ENCODE measurements at places on chromosomes 12 and 14.

- no peak overlapping the region for H3K4me3 ChIP-seq
Measured at GRCh38 chr12:65923228-65923627, 98.9 kb downstream of the HMGA2 start.

- H3K27me3 ChIP-seq, result no peaks in the 10 kb centered on the region
- H3K4me1 ChIP-seq, result no peaks in the 10 kb centered on the region
- no peak for DNase-seq
- H3K4me3 ChIP-seq, result no peak overlapping the region
Measured at GRCh38 chr14:23521785-23522640, 29.6 kb downstream of the ZFHX2 start.

GRCh38 chr12:461425-461824, 1.7 kb downstream of the B4GALNT3 start:
- H3K36me3 ChIP-seq, result no peaks in the 10 kb centered on the region
- no peak overlapping the region for H3K27ac ChIP-seq
- no peak overlapping the region for H3K4me3 ChIP-seq

DNA sequence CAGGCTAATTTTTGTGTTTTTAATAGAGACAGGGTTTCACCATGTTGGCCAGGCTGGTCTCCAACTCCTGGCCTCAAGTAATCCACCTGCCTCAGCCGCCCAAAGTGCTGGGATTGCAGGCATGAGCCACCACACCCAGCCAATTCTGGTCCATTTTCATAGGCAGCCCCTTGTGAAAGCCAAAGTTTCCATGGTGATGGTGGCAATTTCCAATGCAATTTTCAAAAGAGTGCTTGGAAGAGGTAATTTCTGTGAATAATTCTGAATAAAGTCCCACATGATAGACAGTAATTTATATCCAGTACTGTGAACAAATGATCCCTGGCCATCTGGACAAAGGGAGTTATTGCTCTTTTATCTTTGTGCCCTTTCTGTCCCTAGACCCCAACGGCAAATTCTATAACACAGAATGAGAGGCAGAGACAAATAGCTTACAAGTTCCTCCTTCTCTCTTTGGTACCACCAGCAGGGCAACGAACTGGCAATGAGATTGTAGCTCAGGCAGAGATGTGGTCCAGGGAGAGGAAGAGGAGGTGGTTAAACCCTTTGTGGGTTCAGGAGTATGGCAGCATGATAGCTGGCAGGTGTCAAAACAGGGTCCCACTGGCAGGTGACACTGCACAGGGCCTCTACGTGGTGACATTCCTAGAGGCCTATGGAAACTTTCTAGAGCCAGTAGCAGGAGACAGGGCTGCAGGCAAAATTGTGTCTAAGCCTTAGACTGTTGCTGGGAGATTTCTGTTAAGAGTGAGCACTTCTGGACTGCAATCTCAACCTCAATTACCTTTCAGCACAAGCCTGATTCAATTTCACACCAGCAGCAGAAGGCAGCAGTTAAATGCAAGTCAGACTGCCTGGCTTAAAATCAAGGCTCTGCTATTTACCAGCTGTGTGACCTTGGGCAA, 46.5 kb downstream of the NT5DC3 start:
- H3K27ac ChIP-seq, result no peak overlapping the region
- H3K4me3 ChIP-seq, result no peak overlapping the region
- H3K27me3 ChIP-seq, result no peaks in the 10 kb centered on the region
- H3K4me1 ChIP-seq, result no peaks in the 10 kb centered on the region
- no peak for DNase-seq

DNA sequence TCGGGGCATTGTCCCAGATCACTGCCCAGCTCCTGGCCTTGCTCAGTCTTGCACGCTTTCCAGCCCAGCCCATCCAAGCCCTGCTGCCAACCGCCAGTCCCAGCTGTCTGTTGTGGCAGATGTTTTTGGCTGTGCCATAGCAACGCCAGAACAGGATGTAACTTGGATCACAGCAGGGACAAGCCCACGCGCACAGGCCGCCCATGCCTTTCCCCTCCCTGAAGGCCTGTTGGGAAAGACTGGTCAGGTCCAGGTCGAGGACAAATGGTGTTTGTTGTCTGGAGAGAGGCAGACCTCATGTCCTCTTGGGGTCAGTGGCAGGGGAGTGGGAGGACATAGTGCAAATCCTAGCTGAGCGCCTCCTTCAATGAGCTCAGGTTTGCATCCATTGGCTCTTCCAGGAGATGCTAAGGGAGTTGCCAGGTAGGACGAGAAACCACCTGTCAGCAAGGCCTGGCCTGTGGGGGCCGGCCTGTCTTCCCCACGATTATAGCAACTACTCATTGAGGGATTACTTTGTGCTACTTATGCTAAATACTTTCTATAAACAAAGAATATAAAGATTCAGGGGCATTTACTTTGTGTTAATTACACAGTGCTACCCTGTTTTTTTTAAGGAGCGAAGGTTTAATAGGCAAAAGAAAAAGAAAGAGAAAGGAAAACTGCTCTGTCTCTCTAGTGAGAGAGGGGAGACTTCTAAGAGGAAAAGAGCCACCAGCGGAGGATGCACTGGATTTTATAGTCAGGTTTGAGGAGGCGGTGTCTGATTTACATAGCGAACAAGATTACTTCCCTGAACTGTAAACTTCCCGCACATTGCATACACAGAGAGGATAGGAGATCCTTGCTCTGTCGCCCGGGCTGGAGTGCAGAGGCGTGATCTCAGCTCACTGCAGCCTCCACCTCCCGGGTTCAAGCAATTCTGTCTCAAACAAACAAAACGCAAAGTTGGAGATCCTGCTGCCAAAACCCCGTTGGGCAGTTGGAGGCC, 42.8 kb upstream of the CORO1C start:
- no peak overlapping the region for H3K4me3 ChIP-seq
- no peaks in the 10 kb centered on the region for H3K36me3 ChIP-seq
- no peak overlapping the region for H3K27ac ChIP-seq

DNA sequence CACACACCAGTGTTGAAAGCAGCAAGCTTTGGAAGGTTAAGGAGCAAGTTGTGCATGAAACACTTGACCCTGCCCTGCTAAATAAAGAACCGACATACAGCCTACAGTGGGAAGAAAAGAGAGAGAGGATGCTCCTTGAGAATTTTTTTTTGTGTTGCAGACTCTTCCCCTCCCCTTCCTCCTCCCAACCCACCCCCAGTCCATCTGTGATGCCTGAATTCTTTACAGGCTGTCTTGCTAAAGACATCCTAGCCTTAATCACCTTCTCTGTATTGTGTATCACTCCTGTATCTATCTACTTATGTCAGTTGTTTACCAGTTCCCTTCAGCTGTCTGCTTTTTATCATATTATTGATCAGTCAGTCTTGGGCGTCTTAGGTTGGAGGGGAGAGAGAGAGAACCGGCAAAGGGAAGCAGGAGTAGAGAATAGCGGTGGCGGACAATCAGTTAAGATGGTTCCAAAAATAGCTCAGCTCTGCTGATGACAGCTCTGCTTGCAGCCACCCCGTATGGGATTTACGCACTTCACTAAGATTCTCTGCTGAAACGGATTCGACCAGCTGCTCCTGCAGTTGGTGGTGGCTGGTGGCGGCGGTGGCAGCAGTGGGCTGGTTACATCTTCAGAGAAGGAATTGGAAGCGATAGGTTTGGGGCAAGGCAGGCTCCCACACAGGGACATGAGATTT, 664.7 kb downstream of the NRXN3 start:
- no peak overlapping the region for H3K4me3 ChIP-seq
- H3K36me3 ChIP-seq, result no peaks in the 10 kb centered on the region
- no peaks in the 10 kb centered on the region for H3K27me3 ChIP-seq
- no peak overlapping the region for H3K27ac ChIP-seq

All from CD8-positive, alpha-beta memory T cell (primary cell).